ENCODE measurements at places on chromosomes 1 and 21.
A peak's percentile ranks its signal among the peaks of the same experiment; 100 is the strongest.

- DNase-seq: no peak
These were observed 24.9 kb downstream of the CNIH3 start for GRCh38 chr1:224641030-224641429.

DNA sequence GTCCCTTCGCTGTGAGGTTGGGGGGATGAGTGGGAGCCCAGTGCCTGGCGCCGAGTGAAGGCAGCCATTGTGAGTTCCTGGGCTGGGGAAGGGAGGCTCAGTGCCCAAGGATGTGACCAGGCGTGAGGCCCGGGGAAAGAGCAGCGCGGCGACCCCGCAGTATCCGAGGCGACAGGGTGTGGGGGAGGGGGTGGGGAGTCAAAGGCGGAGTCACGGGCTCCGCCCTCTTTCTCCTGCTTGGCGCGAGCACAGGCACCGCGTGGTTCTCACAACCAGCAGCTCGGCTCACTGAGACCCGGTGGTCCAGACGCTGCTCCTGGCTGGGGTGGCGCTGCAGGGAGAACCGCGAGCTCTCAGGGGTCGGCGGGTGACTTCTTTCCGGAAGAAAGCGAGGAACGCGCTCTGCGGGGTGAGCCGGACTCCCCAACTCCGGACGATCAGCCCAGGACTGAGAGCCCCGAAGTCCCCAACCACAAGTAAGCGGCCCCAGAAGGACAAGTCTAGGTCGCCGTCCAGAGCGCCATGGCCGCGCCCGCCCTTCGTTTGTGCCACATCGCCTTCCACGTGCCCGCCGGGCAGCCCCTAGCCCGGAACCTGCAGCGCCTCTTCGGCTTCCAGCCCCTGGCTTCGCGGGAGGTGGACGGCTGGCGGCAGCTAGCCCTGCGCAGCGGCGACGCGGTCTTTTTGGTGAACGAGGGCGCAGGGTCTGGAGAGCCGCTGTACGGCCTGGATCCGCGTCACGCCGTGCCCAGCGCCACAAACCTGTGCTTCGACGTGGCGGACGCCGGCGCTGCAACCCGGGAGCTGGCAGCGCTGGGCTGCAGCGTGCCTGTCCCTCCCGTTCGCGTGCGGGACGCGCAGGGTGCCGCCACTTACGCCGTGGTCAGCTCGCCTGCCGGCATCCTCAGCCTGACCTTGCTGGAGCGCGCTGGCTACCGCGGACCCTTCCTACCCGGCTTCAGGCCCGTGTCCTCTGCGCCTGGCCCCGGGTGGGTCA lies at the start of gene HPDL:
Gene HPDL, plus strand, starts transcription at position 269 of the 997 bp plus-strand sequence. Its CDS starts 254 bp downstream, at position 523.
- peak; percentile 67 for DNase-seq

GRCh38 chr1:177847843-177848242 lies 122.0 kb downstream of the SEC16B start:
- DNase-seq: no peak

GRCh38 chr1:75952016-75952415 lies 19.8 kb upstream of the ASB17 start:
- no peak for DNase-seq

GRCh38 chr1:194300776-194301175 lies 1114.4 kb upstream of the B3GALT2 start:
- DNase-seq: no peak

- no peak for DNase-seq
These were observed 7.0 kb downstream of the ENSA start for GRCh38 chr1:150622303-150622975.

GRCh38 chr1:20921285-20921684 lies 134.2 kb upstream of the HP1BP3 start:
- no peak for DNase-seq

GRCh38 chr1:206682111-206682510 lies 2.6 kb upstream of the MAPKAPK2 start:
- no peak for DNase-seq

GRCh38 chr21:33070998-33071769 lies 1.2 kb downstream of the OLIG1 start:
- no peak for DNase-seq

DNA sequence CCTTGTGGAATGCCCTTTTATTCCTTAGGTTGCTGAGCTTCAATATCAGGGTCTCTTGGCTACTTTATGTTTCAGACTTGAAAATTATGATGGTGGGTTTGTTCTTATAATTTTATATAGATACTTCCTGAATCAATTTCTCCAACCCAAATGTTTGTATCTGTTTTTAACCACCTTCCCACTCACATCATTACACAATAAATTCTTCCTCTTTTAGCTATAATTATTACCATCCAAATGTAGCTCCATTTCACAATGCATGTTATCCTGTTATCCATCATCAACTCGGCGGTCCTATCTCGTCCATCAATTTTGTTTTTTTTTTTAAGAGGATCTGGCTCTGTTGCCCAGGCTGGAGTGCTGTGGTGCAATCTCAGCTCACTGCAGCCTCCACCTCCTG lies 357.6 kb upstream of the ZP4 start:
- no peak for DNase-seq

DNA sequence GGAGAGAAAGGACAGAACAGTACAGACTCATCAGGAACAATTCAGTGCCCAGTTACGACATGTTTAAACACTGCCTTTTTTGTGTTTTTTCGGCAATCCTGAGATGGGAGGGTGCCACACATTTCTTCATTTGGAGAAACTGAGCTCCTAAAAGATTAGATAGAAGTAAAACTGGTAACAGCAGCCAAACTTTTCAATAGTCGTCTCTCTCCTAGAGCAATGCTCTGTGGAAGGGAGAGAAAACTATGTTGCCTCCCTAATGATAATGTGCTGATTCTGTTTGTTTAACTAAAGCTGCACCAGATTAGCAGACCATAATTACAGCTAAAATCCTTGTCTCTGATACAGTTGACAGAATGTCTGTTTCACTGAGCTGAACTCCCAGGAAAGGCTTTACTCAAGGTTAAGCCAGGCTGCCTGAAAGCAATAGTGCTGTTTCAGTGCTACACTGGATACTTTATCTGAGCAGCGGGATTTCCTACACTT lies 76.2 kb upstream of the CXADR start:
- no peak for DNase-seq

DNA sequence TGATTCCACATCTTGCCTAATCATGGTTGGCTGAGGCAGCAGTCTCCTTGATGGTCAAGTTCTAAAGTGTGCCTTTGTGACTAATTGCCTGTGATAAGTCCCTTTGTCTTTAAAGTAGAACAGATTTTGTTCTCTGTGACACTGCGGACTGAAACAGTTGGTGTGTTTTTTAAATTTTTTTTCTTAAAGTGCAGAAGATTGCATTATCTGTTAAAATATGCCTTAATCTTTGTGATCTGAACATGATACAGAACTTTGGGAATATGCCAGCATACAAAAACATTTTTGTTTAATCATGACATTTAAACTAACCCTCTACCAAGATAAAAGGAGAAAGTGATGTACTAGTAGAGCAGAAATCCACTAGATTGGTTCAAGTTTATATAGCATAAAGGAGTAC lies 1260.6 kb upstream of the ADGRL2 start:
- no peak for DNase-seq

DNA sequence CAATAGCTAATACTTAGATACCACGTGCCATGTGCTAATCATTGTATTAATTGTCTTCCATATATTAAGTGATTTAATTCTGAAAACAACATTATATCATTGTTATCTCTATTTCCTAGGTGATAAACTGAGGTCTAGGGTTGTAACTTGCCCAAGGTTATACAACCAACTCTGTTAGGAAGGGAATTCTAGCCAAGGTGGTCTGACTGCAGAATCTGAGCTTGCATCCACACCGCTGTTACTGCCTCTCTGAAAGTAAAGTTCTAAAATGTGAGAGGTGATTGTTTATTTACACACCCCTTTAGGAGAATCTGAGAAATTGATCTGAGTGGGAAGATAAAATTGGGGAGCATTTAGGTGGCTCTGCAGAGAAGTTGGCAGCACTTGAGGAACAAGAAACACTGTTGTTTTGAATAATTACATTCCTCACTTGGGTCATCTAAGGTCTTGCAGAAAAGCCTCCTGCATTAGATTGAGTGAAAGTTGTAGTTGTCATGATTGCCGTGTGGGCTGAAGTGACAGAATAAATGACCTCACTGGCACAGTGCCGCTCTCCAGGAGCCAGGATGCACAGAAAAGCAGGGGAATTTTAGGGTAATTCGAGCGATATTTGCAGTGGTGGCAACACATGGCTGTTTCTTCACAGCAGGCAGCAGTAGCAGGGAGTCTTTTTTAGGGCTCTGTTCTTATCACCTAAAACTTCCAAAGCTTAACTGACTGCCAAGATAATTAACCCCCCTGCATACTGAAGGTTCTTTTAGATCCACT lies 121.7 kb downstream of the ADGRL4 start:
- DNase-seq: no peak

GRCh38 chr1:19073311-19074186 lies 117.1 kb upstream of the IFFO2 start:
- no peak for DNase-seq

DNA sequence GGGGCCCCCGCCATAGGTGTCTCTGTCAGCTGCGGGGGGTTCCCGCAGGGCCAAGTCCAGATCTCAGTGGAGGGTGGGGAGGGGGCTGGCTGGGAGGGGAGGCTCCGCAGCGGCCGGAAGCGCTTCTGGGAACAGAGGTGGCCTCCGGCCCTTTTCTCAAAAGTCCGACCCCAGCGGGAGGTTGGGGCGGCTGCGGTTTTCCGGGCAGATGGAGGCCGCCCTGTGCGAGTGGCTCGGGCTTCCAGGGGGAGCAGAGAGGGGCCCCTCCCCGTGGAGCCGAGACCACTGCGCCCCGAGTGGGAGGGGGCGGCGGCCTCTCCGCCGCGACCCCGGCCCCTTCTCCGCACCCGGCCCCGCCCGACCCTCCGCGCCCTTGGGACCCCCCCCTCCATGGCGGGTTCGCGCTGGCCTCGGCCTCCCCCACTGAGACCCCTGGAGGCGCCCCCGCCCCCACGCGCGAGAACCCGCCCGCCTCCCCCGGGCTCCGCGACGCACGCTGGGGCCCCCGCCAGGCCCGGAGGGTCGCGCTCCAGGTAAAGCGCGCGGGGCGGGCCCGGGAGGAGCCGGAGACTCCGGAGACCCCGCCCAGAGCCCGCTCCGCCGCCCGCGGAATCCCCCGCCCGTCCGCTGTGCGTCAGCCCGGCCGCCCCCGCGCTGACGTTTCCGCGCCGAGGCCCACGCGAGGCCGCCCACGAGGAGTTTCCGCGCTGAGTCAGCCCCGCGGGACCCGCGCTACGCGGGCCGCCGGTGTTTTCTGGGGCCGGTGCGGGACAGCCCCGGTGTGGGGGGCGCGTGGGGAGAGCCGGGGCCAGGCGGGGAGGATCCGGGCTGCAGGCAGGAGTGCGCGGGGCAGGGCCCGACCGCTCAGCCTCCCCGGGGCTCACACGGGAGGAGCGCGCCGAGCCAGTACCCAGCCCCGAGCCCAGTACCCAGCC lies 5.2 kb downstream of the TNFRSF18 start:
- DNase-seq: peak; percentile 95

GRCh38 chr21:34864370-34865149 lies 184.5 kb downstream of the RUNX1 start:
- no peak for DNase-seq

- DNase-seq: no peak
These were observed 122.3 kb downstream of the DHRS3 start for GRCh38 chr1:12495725-12496124.

- no peak for DNase-seq
These were observed 20.8 kb downstream of the ELK4 start for GRCh38 chr1:205610901-205611466.

GRCh38 chr1:38050397-38051078 lies 3.9 kb upstream of the POU3F1 start:
- DNase-seq: no peak

DNA sequence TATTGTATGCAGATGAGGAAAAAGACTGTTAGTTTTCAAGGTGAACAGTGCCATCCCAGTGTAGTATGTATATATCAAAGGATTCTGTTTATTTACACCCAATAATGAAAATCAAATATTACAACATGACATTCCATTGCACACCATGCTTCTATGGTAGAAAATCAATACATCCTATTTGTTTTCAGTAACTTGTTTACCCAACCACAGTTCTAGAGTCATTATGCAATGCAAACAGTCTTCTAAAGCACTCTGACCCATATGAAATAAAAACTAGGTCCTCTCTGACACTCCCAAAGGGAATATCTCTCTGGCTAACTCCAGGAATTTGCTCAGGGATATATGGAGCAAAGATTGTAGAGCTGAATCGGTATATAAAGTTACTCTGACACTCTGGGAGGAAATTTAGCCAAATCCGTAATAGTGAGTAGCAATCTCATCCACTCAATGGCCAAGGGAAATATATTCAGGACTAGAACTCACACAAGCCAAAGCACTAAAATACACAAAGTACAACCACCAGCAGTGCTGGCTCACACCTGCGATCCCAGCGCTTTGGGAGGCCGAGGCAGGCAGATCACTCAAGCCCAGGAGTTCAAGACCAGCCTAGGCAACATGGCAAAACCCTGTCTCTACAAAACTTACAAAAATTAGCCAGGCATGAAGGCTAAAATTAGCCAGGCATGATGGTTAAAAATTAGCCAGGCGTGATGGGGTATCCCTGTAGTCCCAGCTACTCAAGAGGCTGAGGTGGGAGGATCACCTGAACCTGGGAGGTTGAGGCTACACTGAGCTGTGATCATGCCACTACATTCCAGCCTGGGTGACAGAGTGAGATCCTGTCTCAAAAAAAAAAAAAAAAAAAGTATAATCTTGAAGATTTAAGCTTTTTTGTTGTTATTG lies 75.2 kb downstream of the RERE start:
- no peak for DNase-seq

- DNase-seq: peak; percentile 91
These were observed at the start of gene GNAI3 for GRCh38 chr1:109548321-109549267. GNAI3 (plus strand) TSS chr1:109548615; CDS start chr1:109548721, 106 bp downstream.

- no peak for DNase-seq
These were observed 254.9 kb downstream of the RHOU start for GRCh38 chr1:228989992-228990827.

DNA sequence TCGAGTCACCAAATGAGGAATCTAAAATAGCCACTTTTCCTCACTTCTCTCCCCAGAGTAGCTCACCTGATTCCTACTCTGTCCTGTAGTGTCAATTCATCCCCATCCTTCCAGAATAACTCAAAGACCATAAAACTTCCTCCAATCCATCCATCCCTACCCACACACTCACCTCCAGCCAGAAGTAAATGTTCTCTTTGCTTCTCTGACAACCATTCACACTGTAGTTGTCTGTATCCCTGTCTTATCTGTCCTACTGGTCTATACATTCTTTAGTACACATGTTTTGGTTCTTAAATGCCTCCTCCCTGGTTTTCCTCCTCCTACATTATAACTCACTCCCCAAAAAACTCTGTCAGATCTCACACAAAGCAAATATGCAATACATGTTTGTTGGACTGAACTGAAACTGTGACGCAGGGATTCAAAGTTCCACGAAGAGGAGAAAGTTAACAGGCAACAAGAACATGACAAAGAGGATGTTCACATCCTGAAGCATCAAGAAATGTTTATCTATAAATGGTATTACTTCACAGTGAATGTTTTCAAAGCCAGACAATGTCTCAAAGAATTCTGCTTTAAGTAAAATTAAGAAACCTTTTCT lies 11.0 kb downstream of the TP53BP2 start:
- no peak for DNase-seq

- DNase-seq: no peak
These were observed 34.7 kb downstream of the LRP8 start for GRCh38 chr1:53293123-53293522.

DNA sequence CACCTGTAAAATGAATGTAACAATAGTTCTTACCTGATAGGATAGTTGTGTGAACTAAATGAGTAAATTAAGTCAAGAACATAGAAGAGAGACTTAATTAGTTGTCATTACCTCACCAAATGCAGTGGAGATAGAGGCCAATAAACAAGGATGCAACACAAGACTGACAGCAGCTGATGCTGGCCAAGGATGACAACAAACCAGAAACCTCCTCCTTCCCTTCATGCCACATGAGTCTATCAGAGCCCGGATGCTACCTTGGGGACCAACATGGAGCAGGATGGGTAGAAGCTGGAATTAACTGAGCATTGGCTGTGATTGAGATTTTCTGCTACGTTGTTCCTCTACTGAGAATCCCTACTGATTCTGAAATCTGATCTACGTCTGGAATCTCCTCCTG lies 30.3 kb upstream of the USP1 start:
- DNase-seq: no peak
